ENCODE measurements at places on chromosomes 4 and X. TPM values are rescaled to one million over a fixed set of nuclear protein-coding genes. Genes with fewer than 3 reads are reported as not detected.

DNA sequence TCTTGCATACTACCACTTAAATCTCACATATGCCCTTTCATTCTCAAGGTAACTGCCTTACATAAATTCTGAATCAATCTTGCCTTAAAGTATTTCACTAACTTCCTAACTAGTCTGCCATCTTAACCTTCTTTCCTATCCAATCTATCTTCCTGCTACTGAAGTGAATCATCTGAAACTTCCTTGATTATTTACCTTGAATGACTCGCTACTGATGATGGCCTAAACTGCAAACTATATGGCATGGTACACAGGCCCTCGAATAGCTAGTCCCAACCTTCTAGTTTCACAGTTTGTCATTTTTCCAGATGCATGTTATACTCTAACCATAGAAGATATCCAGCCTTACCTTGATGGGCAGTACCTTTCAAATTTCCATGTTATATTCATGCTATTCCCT is 19.9 kb downstream of the PHKA1 start:
- no peak for DNase-seq
- no peak overlapping the region for H3K27ac ChIP-seq
- no peaks in the 10 kb centered on the region for H3K4me1 ChIP-seq
- no peaks in the 10 kb centered on the region for H3K27me3 ChIP-seq
- H3K36me3 ChIP-seq: no peaks in the 10 kb centered on the region
- no peak overlapping the region for H3K4me3 ChIP-seq

DNA sequence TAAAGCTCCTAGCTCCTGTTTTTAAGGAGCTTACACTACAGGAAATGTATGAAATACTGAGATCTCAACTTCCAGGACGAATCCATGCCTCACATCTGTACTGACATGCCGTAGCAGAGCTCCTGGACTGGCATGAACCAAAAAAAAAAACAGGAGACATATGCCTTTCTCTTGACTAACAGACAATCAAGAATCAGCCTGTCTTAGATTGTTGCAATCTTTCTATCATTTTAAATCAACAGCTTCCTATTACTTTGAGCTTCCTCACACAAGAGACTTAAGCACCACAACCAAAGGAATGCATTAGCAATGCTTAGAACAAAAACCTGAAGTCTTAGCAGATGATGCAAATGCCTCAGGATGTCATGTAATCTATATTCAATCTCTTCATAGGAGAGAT is 34.7 kb upstream of the AREG start:
- DNase-seq: no peak
- H3K36me3 ChIP-seq: no peaks in the 10 kb centered on the region
- no peak overlapping the region for H3K4me3 ChIP-seq
- H3K27me3 ChIP-seq: peaks cover 4% of the 10 kb centered on the region
- H3K27ac ChIP-seq: no peak overlapping the region

DNA sequence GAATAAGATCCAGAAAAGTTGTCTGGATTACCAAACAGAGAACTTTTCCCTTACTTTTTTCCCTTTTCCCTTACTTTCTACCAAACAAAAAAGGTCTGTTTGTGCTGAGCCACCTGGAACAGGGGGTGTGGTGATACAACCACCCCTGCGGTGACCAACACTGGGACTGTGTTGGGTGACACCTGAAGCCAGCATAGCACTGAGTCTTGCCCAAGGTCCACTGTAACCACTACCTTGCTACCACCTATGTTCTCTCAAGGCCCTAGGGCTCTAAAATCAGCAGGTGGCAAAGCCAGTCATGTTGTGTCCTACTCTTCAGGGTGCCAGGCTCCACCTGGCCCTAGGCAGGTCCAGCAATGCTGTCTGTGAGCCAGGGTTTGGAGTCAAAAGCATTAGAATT is 22.8 kb upstream of the UNC5C start:
- H3K4me3 ChIP-seq: no peak overlapping the region
- no peaks in the 10 kb centered on the region for H3K36me3 ChIP-seq
- H3K27me3 ChIP-seq: no peaks in the 10 kb centered on the region
- DNase-seq: no peak
- H3K27ac ChIP-seq: no peak overlapping the region
- no peaks in the 10 kb centered on the region for H3K4me1 ChIP-seq

GRCh38 chr4:66736606-66737005 is 808.7 kb downstream of the CENPC start:
- no peaks in the 10 kb centered on the region for H3K4me1 ChIP-seq
- no peaks in the 10 kb centered on the region for H3K36me3 ChIP-seq
- no peak overlapping the region for H3K27ac ChIP-seq
- no peak for DNase-seq
- no peaks in the 10 kb centered on the region for H3K27me3 ChIP-seq

DNA sequence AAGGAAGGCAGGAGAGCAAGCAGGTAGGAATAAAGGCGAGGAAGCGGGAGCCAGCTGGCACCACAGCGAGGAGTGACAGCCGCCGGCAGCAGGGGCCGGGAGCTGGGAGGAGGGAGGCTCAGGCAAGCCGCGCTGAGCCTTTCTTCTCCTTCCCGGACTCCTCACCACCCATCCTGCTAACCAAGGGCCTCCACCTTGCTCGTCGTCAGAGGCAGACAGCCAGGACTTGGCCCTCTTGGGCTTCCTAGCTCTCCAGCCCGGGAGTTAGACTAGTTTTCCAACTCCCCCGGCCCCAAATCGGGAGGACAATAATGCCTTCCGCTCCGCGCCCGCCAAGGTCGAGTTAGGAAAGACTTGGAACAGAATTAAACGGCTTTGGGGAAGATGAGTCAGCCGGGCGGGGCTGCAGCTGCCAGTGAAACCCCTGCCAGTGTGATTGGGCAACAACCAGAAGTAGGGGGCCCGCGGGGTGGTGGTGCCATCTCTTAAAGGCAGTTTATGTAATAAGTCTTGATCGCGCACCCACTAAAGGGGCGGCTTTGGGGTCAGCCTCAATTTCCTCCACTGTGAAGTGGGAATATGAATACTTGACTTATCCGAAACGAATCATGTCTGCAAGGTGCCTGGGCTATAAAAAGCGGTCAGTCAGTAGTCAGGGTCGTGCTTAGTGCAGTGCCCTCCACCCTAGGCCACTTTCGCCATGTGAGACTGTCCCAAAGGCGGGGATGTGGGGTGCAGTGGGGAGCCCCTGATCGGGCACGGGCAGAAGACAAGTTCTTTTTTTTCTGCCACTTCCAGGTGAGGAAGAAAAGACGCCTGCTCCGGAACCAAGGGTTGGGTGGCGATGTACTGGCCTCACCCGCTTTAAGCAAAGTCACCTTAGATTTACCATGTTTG is 6.7 kb upstream of the HSD17B10 start:
- peak overlapping the region; percentile 82 for H3K27ac ChIP-seq
- H3K4me3 ChIP-seq: peak overlapping the region; percentile 81
- peaks cover 35% of the 10 kb centered on the region for H3K4me1 ChIP-seq
- no peaks in the 10 kb centered on the region for H3K36me3 ChIP-seq

Gene SPANXA2
- not detected for total RNA-seq

Gene NAT8L
- 0.40 TPM for total RNA-seq

DNA sequence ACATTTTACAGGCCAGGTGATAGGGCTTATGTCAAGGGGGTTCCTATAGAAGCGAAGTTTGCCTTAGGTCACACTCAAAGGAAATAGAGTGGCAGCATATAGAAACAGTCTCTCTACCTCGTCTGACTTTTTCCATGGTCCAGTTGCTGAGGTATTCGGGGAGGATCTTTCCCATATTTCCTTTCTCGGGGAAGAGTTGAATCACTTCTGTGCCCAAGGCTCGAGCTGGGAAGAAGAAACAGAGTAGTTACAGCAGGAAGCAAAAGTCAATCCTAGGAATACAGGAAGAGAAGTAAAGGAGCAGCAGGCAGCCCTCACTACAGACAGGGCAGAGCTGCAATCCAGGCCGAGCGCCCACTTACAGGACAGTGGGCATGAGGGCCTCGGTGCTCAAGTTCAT is 26.7 kb upstream of the ELF4 start:
- H3K4me1 ChIP-seq: no peaks in the 10 kb centered on the region
- H3K27ac ChIP-seq: no peak overlapping the region
- no peak overlapping the region for H3K4me3 ChIP-seq
- H3K36me3 ChIP-seq: peaks cover 18% of the 10 kb centered on the region

GRCh38 chr4:3010998-3011397 is 47.6 kb downstream of the GRK4 start:
- no peak overlapping the region for H3K27ac ChIP-seq
- peaks cover 17% of the 10 kb centered on the region for H3K27me3 ChIP-seq
- no peak overlapping the region for H3K4me3 ChIP-seq
- no peaks in the 10 kb centered on the region for H3K36me3 ChIP-seq

DNA sequence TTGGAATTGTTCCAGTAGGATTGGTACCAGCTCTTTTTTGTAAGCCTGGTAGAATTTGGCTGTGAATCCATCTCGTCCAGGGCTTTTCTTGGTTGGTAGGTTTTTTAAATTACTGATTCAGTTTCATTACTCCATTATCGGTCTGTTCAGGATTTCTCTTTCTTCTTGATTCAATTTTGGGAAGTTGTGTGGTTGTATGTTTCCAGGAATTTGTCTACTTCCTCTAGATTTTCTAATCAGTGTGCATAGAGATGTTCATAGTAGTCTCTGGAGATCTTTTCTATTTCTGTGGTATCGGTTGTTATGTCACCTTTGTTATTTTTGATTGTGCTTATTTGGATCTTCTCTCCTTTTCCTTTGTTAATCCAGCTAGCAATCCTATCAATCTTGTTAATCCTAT is 248.7 kb downstream of the ARHGAP10 start:
- H3K36me3 ChIP-seq: peaks cover 11% of the 10 kb centered on the region
- no peak for DNase-seq
- H3K27ac ChIP-seq: no peak overlapping the region
- no peak overlapping the region for H3K4me3 ChIP-seq
- H3K27me3 ChIP-seq: peaks cover 4% of the 10 kb centered on the region

DNA sequence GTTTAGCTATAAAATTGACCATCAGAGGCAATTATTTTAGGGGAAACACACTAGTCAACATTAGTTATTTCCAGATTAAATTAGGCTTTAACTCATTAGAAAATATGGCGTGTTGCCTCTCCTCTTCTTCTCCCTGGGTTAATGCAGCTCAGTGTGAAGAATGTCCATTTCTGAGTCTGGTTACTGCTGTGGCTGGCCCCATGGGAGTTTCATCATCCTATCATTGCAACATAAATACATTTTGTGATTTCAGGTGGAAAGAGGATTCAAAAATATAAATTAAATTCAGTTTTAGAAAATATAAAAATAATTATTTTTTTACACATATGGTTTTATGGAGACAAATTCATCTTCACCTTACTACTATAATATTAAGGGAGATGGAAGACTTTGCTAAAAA is 288.5 kb upstream of the ARSJ start:
- H3K27ac ChIP-seq: no peak overlapping the region
- no peak for DNase-seq
- no peaks in the 10 kb centered on the region for H3K27me3 ChIP-seq
- no peaks in the 10 kb centered on the region for H3K36me3 ChIP-seq

GRCh38 chr4:3440979-3441500 is 728 bp upstream of the HGFAC start:
- no peak overlapping the region for H3K4me3 ChIP-seq
- no peaks in the 10 kb centered on the region for H3K36me3 ChIP-seq
- no peak for DNase-seq

DNA sequence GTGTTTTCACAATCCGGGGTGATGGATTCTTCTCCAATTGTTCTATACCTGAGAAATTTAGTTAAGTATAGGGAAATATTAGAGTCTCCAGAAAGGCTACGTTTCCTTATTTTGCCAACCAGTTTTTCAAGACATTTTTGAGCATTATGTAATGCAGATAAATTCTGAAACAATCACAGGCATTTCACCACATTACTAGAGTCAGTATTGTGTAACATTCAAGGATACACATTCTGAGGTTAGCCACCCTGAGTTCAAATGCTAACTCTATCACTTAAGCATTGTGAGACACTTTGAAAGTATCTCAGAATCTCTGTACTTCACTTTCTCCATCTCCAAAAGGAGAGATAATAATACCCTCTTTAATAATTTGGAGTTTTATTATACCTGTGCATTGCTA is 10.6 kb downstream of the SULT1B1 start:
- no peaks in the 10 kb centered on the region for H3K27me3 ChIP-seq
- DNase-seq: no peak
- H3K4me3 ChIP-seq: no peak overlapping the region
- no peaks in the 10 kb centered on the region for H3K36me3 ChIP-seq
- no peaks in the 10 kb centered on the region for H3K4me1 ChIP-seq

GRCh38 chr4:138645289-138645688 is 370.3 kb upstream of the NOCT start:
- no peaks in the 10 kb centered on the region for H3K36me3 ChIP-seq
- H3K27ac ChIP-seq: no peak overlapping the region

All from activated CD8-positive, alpha-beta memory T cell treated with anti-CD3 and anti-CD28 coated beads, Interleukin-2, amount 10 ng/mL, durations not matched to agents 7 days and 5 days (primary cell).